Activated CD8-positive, alpha-beta memory T cell treated with anti-CD3 and anti-CD28 coated beads, Interleukin-2, amount 10 ng/mL, durations not matched to agents 7 days and 5 days (primary cell): ENCODE measurements at places on chromosomes 13 and 19. TPM values are rescaled to one million over a fixed set of nuclear protein-coding genes. Genes with fewer than 3 reads are reported as not detected.

- no peak for DNase-seq
- no peak overlapping the region for H3K27ac ChIP-seq
- peaks cover 6% of the 10 kb centered on the region for H3K4me1 ChIP-seq
- H3K36me3 ChIP-seq: no peaks in the 10 kb centered on the region
- H3K27me3 ChIP-seq: peaks cover 8% of the 10 kb centered on the region
These were observed 20.3 kb upstream of the CEACAM1 start for GRCh38 chr19:42548552-42548951.

GRCh38 chr13:93413972-93414717, 187.5 kb downstream of the GPC6 start:
- no peaks in the 10 kb centered on the region for H3K36me3 ChIP-seq
- no peak overlapping the region for H3K4me3 ChIP-seq
- no peak overlapping the region for H3K27ac ChIP-seq
- H3K27me3 ChIP-seq: no peaks in the 10 kb centered on the region

DNA sequence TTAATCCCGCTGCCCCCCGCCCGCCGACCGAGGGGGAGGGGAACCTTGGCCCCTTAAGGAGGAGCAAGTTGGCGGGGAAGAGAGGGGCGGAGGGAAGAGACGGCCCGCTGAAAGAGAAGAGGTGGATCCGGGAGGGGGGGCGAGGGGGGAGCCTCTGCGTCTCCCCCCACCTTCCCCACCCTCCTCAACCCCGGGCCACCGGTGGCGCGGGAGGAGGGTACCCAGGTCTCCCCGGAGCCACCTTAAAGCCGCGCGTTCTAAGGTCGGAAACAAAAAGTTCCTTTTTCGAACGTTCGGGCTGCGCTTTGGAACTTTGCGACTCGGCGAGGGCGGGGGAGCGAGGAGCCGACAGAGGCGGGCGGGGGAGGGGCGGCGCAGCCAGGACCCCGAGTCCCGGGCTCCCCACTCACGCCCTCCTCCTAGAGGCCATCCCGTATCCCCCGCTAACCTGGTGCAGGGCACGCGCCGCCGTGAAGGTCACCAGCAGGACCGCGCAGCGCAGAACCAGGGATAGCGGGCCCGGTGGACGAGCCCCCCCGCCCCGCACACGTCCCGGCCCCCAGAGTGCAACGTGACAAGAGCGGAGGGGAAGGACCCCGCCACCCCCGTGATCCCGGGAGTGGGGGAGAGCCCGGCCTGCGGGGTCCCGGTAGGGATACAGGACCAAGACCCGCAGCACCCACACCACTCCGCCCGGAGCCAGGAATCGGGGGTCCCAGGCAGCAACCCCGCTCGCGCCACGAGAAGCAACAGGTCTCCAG, 659 bp downstream of the ERF start:
- H3K27ac ChIP-seq: peak overlapping the region; percentile 72
- H3K36me3 ChIP-seq: peaks cover 5% of the 10 kb centered on the region
- peaks cover 8% of the 10 kb centered on the region for H3K27me3 ChIP-seq
- peak; percentile 82 for DNase-seq
- peaks cover 29% of the 10 kb centered on the region for H3K4me1 ChIP-seq
- peak overlapping the region; percentile 68 for H3K4me3 ChIP-seq

GRCh38 chr13:30799356-30799824, 64.0 kb downstream of the ALOX5AP start:
- no peak overlapping the region for H3K27ac ChIP-seq
- H3K4me1 ChIP-seq: peaks cover 46% of the 10 kb centered on the region
- H3K27me3 ChIP-seq: no peaks in the 10 kb centered on the region
- no peak for DNase-seq

DNA sequence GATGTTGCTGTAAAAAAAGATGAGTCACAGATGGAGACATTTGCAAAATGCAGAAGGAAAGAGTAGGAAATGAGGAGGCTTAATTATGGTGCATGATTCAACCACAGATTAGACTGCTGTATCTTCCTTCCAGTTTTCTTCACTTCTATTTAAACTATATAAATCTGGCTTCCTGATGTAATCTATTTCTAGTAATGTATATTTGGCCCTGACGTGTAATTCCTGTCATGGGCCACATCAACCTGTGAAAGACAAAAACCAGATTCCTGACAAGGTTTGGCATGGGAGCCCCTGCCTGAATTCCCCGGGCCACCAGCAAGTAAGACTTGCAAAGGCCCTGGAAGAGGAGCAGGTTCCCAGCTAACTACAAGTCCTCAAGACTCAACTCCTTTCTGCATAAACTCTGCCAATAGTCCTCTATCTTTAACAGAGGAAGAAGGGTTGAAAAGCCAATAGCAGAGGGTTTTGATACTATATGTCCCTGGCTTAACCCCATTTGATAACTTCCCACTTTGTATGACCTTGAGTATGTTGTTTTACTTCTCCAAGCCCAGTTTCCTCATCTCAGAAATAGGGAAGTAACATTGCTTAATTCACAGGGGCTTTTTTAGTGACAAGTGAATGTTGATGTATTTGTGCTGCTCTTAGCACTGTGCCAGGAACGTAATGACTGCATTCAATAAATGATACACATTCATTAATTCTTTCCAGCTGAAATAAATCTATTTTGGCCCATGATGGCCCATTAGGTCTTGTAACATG, 172.7 kb downstream of the SPRY2 start:
- no peak overlapping the region for H3K27ac ChIP-seq
- H3K4me1 ChIP-seq: no peaks in the 10 kb centered on the region
- no peak for DNase-seq
- H3K4me3 ChIP-seq: no peak overlapping the region
- no peaks in the 10 kb centered on the region for H3K27me3 ChIP-seq

DNA sequence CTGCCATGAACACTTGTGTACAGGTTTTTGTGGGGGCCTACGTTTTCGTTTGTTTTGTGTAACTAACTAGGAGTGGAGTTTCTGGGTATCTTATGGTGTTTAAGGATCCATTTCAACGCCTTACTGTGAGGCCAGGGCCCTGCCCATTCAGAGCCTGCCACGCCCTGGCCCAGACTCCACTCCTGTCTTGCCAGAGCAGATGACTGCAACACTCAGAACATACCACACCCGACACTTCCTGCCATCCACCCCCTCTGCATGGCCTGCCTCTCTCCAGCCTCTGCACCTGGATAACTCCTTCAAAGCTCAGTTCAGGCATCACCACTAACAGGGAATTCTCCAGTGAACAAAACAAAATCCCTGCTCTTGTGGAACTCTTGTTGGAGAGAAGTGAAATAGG, 43.2 kb downstream of the RGCC start:
- peaks cover 6% of the 10 kb centered on the region for H3K36me3 ChIP-seq
- H3K27me3 ChIP-seq: no peaks in the 10 kb centered on the region
- H3K4me3 ChIP-seq: no peak overlapping the region
- H3K4me1 ChIP-seq: peaks cover 39% of the 10 kb centered on the region

UBAC2 gene
- total RNA-seq: 52.8 TPM

RB1 gene
- total RNA-seq: 49.2 TPM

ZNF846 gene
- 6.0 TPM for total RNA-seq

CABP5 gene
- total RNA-seq: not detected
